ENCODE measurements at places on chromosomes 1 and 21. TPM values are rescaled to one million over a fixed set of nuclear protein-coding genes. Genes with fewer than 3 reads are reported as not detected.

Gene CLCA2
- not detected for total RNA-seq

Gene SYNC
- total RNA-seq, result not detected

Gene HPCA
- total RNA-seq, result not detected

Gene BMP8A
- total RNA-seq, result not detected

Gene CFHR1
- total RNA-seq, result not detected

Gene RIPPLY3
- total RNA-seq, result not detected

Gene IRF6
- not detected for total RNA-seq

Gene RHD
- not detected for total RNA-seq

Gene ZFYVE9
- 2.2 TPM for total RNA-seq

Gene C21orf91
- 37.4 TPM for total RNA-seq

- no peak for DNase-seq
- H3K36me3 ChIP-seq, result no peaks in the 10 kb centered on the region
- peak overlapping the region; percentile 98 for H3K4me3 ChIP-seq
Observed at GRCh38 chr1:228140724-228141225, 696 bp downstream of the GUK1 start.

GRCh38 chr1:110100335-110100734, 11.9 kb upstream of the UBL4B start:
- no peaks in the 10 kb centered on the region for H3K27me3 ChIP-seq
- H3K36me3 ChIP-seq, result no peaks in the 10 kb centered on the region
- no peak overlapping the region for H3K27ac ChIP-seq
- DNase-seq, result no peak

DNA sequence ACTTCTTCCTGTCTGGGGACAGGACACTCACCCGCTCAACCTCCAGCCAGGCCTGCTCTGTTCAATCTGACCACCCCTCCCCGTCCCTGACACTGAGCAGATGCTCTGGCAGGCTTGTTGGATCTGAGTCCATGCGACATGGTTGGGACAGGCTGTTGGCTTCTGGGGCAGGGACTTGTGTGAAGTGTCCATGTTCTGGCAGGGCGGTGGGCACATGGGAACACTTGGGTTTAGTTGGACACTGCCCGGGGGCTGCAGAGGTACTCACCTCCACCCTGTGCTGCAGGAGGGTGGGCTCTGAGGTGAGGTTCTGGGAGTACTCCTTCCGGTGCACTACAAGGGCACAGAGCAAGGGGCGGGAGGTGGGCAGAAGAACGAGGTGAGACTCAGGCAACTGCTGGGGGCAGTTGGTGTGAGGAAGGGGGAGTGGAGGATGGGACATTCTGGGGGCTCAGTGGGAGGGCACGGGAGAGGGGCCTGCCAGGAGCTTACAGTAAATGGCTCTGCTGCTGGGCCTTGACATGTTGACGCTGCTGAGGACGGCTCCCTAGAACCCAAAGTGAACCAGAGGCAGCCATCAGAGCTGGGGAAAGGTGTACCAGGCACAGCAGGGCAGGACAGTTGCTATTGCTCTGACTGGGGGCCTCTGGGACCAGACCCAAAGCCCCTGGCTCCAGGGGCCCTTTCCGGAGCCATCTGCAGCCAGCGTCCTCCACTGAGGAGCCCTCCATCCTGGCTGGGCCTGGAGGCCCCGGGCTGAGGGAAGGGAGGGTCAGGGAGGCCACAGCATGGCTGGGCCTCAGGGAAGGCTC, 2.3 kb downstream of the EPS8L3 start:
- H3K27me3 ChIP-seq, result no peaks in the 10 kb centered on the region
- H3K36me3 ChIP-seq, result no peaks in the 10 kb centered on the region
- no peak for DNase-seq
- no peaks in the 10 kb centered on the region for H3K4me1 ChIP-seq
- H3K27ac ChIP-seq, result no peak overlapping the region
- H3K4me3 ChIP-seq, result no peak overlapping the region

DNA sequence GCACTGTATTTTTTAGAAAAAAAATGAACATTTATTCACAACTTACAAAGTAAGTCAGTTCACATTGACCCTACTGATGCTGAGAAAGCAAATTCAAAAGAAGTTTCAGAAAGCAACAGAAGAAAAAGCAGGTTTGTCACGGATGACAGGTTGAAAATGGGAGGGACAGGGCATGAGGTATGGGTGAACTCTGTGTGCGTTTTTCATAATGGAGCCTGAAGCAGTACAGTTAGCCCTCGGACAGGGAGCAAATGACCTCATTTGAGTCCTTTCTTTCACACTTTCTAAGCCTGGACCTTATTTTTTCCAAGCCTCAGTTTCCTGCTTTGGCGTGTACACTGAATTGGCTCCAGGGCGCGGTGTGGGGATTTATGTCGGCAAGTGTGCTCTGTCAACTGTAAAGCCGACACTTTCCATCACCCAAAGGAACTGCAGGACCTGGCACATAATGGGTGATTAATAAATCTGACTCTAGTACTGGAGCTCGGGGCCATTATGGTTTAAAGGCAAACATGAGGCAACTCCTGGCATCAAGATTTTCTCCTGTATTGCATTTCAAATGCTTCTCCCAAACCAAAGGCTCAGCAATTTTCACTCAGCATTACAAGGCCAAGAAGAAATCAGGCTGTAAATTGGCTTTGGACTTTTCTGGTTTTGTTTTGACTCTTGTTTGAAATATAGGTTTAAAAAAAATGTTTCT, 345.5 kb upstream of the DUSP10 start:
- H3K4me1 ChIP-seq, result no peaks in the 10 kb centered on the region
- H3K27ac ChIP-seq, result no peak overlapping the region
- no peaks in the 10 kb centered on the region for H3K27me3 ChIP-seq

DNA sequence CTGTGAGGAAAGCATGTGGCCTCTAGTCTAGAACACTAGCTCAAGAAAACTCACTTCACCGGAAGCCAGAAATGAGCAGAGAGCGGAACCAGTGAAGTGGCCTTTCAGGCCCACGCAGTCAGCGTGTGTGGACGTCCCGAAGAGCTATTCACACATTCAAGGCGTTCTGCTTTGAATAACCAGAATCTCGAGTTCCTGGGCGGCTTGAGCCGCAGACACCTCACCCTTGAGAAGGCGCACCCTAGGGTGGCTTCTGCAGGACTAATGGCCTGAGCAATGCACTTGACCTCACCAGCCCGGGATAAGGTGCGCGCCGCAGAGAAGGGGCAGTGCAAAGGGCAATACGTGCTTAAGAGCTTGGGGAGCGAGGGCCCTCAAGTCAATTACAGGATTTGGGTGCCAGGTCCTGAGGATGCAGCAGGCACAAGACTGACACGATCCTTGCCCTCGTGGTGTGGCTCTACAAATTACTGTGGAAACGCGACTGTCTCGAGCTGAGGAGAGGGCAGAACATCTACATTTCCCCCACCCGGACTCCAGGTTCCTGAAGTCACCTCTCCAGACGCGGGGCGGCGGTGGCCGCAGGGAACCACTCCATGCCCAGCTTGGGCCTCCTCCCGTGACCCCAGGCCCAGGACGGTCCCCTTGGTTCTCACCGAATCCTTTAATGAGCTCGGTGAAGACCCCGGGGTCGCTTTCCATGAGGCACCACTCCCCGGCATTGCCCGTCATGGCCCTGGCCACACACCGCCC, 455 bp downstream of the UCHL5 start:
- H3K27ac ChIP-seq, result peak overlapping the region; percentile 81
- peak overlapping the region; percentile 95 for H3K4me3 ChIP-seq
- peaks cover 41% of the 10 kb centered on the region for H3K4me1 ChIP-seq
- H3K36me3 ChIP-seq, result peaks cover 31% of the 10 kb centered on the region

- no peaks in the 10 kb centered on the region for H3K36me3 ChIP-seq
- DNase-seq, result no peak
- H3K4me3 ChIP-seq, result no peak overlapping the region
Observed at GRCh38 chr1:218490406-218490922, 145.3 kb downstream of the TGFB2 start.

DNA sequence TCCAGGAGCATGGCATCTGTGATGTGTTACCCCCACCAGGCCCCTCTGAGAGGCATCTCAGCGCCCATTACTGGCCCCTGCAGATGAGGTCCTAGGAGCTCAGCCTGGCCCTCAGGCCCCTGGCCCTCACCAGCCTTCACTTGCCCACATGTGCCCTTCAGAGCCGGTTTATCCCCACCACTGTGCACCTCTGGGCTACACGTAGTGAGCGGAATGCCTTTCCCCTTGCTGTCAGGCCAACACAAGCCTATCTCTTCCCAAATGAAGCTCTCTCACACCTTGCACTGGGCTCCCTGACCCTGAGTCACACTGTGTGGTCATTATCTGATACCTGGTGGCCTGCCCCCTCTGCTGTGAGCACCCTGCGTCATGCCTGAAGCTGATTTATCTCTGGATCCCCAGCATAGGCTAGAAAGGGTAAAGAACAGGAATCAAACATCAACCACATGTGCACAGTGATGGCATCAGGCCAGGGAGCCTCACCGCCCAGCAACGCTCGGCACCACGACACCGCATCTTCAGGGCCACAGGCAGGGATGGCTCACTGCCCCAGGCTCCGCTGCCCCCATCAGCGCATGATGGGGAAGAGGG, 49.1 kb downstream of the GLIS1 start:
- no peaks in the 10 kb centered on the region for H3K4me1 ChIP-seq
- no peaks in the 10 kb centered on the region for H3K36me3 ChIP-seq
- no peak overlapping the region for H3K4me3 ChIP-seq
- DNase-seq, result no peak

DNA sequence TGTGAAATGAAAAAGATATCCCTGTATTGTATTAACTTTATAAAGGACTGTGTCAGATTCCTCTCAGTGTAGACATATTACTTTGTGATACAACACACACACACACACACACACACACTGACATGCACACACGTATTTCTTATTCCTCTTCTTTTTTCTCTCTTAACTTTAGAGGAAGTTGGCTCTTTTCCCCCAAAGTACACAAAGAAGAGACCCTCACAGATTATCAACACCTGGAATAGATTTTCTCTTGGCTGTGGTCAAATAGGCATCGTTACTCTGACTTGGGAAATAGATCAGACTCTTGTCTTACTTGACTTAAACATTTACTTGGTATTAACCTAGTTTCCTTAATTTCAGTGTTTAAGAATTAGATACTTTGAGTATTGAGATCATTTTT, 792.8 kb downstream of the ADGRL2 start:
- H3K4me3 ChIP-seq, result no peak overlapping the region
- H3K36me3 ChIP-seq, result no peaks in the 10 kb centered on the region
- no peaks in the 10 kb centered on the region for H3K27me3 ChIP-seq
- no peak for DNase-seq
- H3K4me1 ChIP-seq, result no peaks in the 10 kb centered on the region

DNA sequence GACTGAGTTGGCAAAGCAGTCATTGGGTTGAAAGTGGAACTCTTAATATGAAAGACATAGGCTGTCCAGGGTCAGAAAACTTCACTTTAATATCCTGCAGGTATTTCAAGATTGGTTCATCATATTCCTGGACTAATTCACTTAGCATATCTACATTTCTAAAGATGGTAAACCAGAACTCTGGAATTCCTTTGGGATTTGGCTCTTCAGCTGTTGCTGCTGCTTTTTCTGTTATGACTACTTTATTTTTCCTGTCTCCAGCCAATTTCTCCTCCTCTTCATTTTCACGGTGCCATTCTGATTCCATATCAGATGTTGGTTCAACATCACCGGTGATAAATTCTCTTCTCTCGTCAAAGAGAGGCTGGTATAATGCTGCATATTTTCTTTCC, 37.4 kb downstream of the CD58 start:
- DNase-seq, result no peak
- H3K27me3 ChIP-seq, result no peaks in the 10 kb centered on the region
- H3K4me1 ChIP-seq, result no peaks in the 10 kb centered on the region
- H3K4me3 ChIP-seq, result no peak overlapping the region
- no peaks in the 10 kb centered on the region for H3K36me3 ChIP-seq

- H3K4me3 ChIP-seq, result no peak overlapping the region
- H3K4me1 ChIP-seq, result no peaks in the 10 kb centered on the region
- peak; percentile 90 for DNase-seq
- H3K36me3 ChIP-seq, result no peaks in the 10 kb centered on the region
Observed at GRCh38 chr1:154344977-154345837, 19.9 kb downstream of the ATP8B2 start.

DNA sequence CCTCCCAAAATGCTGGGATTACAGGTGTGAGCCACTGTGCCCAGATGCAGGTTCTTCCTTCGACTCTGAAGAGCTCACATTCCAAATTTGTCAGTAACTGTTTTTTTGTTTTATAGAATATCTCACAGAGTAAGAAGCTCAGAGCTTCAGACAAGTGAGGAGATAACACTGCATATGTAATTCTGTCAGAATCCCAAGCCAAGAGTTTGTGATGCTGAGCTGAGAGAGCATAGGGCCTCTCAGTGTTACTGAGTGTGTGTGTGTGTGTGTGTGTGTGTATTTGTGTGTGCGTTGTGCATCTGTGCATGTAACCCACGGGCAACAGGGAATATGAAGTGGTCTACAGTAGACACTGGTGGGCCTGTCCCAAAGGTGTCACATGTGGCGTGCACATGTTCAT, 15.2 kb upstream of the TNR start:
- H3K4me3 ChIP-seq, result no peak overlapping the region
- no peak overlapping the region for H3K27ac ChIP-seq
- DNase-seq, result no peak
- H3K36me3 ChIP-seq, result no peaks in the 10 kb centered on the region

DNA sequence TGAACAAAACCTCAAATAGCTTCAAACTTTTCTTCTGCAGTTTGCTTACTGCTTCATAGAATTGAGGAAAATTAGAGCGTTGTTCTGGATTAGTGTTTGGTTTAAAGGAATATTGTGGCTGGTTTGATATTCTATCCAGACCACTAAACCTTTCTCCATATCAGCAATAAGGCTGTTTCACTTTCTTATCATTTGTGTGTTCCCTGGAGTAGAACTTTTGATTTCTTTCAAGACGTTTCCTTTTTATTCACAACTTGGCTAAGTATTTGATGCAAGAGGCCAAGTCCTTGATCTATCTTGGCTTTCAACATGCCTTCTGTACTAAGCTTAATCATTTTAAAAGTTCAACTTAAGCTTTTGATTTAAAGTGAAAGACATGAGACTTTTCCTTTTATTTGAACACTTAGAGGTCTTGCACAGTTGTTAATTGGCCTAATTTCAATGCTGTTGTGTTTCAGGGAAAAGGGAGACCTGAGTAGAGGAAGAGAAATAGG, 359.1 kb downstream of the S1PR1 start:
- H3K4me1 ChIP-seq, result no peaks in the 10 kb centered on the region
- no peak for DNase-seq
- H3K4me3 ChIP-seq, result no peak overlapping the region
- H3K27me3 ChIP-seq, result no peaks in the 10 kb centered on the region

GRCh38 chr1:239388578-239388977, 2.2 kb downstream of the CHRM3 start:
- no peaks in the 10 kb centered on the region for H3K27me3 ChIP-seq
- no peak overlapping the region for H3K4me3 ChIP-seq
- no peak overlapping the region for H3K27ac ChIP-seq

DNA sequence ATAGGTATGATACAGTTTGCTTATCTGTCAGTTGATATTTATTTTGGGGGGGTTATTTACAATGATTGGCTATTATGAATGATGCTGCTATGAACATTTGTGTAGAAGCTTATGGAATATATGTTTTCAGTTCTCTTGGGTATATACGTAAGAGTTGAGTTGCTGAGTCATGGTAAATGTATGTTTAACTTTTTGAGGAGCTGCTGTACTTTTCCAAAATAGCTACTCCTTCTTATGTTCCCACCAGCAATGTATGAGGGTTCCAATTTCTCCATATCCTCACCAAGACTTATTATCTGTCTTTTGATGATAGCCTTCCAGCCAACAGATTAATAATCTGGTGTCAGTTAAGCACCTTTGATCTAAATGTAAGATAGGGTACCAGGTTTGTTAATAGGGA, 11.9 kb downstream of the SOAT1 start:
- no peaks in the 10 kb centered on the region for H3K27me3 ChIP-seq
- peaks cover 4% of the 10 kb centered on the region for H3K36me3 ChIP-seq
- no peak for DNase-seq
- no peak overlapping the region for H3K4me3 ChIP-seq
- H3K4me1 ChIP-seq, result no peaks in the 10 kb centered on the region

GRCh38 chr1:147492207-147492606, 49.1 kb upstream of the BCL9 start:
- no peaks in the 10 kb centered on the region for H3K36me3 ChIP-seq
- peaks cover 3% of the 10 kb centered on the region for H3K4me1 ChIP-seq
- H3K27ac ChIP-seq, result no peak overlapping the region
- no peak for DNase-seq
- H3K4me3 ChIP-seq, result no peak overlapping the region
